AG04449 (cell line): ENCODE measurements at places on chromosomes 13 and 19.

DNA sequence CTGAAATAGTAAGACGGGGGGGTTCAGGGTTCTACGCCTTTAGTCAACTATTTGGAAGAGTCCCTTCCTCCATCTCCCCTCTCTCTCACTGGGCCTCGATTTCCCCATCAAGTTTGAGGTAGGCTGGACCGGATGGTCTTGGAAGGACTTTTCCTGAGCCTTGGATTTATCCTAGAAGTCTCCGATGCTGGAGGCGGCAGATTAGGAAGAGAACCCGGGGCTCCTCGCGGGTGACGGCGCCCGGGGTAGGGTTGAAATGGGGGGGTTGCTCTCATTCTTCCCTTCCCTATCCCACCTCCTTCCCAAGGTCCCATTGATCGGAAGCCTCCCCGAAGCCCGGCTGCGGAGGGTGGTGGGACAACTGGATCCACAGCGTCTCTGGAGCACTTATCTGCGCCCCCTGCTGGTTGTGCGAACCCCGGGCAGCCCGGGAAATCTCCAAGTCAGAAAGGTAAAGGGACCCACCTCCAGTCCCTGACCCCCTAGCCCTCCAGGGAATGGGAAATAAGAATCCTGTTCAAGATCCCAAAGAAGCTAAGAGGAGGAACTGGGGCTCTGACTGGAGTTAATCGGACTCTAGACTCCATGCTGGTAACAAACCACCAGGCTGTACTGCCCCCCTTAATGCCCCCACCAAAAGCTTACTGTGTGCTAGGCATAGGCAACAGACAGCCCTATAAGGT, 781 bp downstream of the QPCTL start:
- no peak for DNase-seq

DNA sequence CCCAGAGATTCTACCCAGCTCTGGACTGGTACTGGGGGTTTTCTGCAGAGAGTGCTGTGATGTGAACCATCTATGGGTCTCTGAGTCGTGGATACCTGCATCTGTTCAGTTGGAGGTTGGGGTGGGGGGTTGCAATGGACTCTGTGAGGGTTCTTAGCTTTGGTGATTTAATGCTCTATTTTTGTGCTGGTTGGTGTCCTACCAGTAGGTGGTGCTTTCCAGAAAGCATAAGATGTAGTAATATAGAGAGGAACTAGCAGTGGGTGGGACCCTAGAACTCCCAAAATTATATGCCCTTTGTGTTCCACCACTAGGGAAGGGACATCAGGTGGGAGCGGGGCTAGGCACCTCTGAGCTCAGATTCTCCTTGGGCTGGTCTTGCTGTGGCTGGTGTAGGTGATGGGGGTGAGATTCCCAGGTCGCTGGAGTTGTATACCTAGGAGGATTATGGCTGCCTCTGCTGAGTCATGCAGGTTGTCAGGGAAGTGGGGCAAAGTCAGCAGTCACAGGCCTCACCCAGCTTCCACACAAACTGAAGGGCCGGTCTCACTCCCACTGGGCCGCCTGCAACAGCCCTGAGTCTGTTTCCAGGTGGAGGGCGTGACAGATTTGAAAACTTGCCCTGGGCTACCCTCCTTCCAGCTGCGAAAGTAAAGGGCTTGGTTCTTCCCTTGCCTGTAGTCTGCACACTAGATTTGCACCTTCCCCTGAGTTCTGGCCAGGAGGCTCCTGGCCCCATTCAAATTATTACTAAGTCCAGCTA, 573.0 kb upstream of the SLITRK1 start:
- DNase-seq = no peak

GRCh38 chr13:110616103-110617101, 1.1 kb downstream of the NAXD start:
- DNase-seq = no peak

- DNase-seq = no peak
These were observed 108.2 kb downstream of the DACH1 start for GRCh38 chr13:71758828-71759227.

- DNase-seq = no peak
These were observed at the start of gene ZNF560 for GRCh38 chr19:9498183-9498902. Gene ZNF560, minus strand, starts transcription at chr19:9498616. Its CDS starts 23,303 bp downstream, at chr19:9475313.

DNA sequence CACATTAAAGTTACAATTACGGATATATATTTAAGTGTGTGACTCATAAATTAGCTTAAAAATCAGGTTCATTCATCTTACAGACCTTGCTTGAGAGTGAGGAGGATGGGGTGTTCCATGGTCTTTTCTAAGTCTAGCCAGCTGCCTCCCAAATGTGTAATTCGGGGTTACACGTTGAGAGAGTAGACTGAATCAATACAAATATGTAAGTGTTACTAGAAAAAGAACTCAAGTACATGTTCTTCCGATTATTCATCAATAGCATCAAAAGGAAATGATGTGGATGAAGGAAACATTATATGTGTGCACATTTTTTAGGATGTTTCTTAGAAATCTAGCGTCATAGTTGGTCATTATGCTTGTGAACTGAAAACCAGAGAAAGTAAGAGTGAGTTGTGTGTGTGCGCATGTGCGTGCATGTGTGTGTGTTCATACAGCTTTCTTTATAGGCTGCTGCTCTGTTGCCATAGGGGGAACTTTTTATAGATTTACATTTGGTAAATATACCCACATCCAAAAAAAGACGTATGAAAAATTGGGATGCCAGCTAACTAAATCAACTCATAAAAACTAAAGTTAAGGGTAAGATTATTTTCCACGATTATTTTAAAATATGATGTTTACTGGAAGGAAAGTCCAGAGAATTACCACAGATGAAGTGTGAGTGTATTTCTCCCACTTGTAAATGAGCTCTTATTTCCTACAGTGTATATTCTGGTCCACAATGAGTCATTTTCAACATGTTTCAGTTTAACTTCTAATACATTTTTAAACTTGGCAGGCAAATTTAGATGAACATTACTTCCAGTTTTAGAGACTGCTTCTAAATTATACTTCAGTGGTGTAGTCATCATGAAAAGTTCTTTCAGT, 82.4 kb downstream of the PIBF1 start:
- DNase-seq = peak; percentile 28

- peak; percentile 98 for DNase-seq
These were observed 563 bp upstream of the TOMM40 start for GRCh38 chr19:44890366-44891015.

- DNase-seq = no peak
These were observed 23.4 kb downstream of the DGKH start for GRCh38 chr13:42071672-42072419.

GRCh38 chr19:15461694-15462093, 2.6 kb downstream of the RASAL3 start:
- DNase-seq = no peak

GRCh38 chr13:44125943-44126469, 246.3 kb downstream of the LACC1 start:
- peak; percentile 29 for DNase-seq

- DNase-seq = no peak
These were observed 358.3 kb downstream of the EFNB2 start for GRCh38 chr13:106177146-106177545.

DNA sequence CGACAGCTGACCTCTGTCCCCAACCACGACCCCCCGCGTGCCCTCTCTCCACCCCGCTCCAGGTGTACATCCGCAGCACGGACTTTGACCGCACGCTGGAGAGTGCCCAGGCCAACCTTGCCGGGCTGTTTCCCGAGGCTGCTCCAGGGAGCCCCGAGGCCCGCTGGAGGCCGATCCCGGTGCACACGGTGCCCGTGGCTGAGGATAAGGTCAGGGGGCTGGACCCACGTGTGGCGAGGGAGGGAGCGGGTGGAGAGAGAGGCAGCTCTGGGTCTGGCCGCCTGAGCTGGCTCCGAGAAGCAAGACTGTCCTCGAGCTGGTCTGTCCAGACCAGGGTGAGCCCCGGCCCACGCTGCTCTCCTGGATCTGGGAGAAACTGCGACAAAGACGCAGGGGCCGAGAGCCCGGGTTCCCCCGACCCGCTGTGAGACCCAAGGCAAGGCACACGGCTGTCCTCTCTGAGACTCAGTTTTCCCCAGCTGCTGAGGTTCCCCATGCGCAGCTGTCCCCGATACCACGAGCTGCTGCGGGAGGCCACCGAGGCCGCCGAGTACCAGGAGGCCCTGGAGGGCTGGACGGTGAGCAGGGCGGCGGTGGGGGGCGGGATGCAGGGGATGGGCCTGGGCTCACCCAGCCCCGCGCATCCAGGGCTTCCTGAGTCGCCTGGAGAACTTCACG, 1.5 kb downstream of the ACP4 start:
- DNase-seq = no peak

DNA sequence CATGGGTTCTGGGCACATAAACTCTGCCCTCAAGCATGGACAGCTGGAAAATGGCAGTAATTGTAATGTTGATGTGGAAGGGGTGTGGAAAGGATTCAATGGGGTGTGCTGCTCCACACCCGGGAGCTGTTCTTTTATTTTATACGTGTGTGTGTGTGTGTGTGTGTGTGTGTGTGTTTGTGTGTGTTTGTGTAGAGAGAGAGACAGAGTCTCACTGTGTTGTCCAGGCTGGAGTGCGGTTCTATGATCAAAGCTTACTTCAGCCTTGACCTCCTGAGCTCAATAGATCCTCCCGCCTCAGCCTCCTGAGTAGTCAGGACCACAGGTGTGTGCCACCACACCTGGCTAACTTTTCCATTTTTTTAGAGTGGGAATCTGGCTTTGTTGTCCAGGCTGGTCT, 2.8 kb downstream of the MRPS12 start:
- no peak for DNase-seq

DNA sequence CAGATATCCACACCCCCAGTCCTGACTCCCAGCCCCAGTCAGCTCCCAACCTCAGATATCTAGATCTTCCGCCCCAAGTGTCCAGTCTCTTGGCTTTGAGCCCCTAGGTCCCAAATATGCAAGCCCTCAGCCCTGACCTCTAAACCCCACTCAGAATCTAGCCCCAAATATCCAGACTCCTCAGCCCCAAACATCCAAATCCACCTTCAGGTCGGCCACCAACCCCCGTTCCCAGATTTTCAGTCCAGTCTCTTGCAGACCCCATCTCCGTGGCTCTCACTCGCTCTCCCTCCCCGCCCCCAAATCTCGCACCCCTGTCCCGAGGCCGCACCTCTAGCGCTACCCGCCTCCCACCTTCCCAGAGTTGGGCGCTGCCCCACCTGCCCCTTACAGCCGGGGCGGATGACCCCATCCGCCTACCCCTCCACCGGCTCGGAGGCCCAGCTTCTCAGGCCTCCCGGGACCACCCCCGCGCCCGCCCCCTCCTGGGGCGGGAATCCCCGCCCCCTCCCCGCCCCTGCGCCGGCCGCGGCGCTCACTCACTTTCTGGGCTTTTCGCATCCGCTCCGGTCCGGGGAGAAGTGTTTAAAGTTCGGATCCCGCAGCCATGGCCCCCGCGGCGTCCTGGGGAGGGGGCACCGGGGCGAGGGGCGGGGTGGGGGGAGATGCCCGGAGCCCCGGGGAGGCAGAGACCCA, 604 bp downstream of the ERFL start:
- DNase-seq = no peak

DNA sequence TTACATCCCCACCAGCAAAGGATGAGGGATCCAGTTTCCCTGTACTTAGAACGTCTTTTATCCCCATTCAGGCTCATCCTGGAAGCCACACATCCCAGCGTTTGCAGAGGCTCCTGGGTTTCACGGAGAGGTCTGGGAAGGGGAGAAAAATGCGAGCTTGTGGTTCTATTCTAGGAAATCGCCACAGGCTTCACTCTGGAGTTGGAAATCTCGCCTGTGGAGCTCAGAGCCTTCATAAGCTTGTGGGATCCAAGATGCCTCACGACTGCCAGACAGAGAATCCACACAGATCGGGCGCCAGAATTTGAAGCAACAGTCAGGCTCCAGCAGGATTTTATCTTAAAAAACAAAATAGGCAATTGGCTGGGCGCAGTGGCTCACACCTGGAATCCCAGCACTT, 157.9 kb downstream of the PTPRS start:
- DNase-seq = no peak
